Stimulated activated CD4-positive, alpha-beta T cell treated with anti-CD3 and anti-CD28 coated beads, TNF-alpha, amount 100 ng/mL, for 1 hour (primary cell): ENCODE measurements at places on chromosomes 6 and 20.

DNA sequence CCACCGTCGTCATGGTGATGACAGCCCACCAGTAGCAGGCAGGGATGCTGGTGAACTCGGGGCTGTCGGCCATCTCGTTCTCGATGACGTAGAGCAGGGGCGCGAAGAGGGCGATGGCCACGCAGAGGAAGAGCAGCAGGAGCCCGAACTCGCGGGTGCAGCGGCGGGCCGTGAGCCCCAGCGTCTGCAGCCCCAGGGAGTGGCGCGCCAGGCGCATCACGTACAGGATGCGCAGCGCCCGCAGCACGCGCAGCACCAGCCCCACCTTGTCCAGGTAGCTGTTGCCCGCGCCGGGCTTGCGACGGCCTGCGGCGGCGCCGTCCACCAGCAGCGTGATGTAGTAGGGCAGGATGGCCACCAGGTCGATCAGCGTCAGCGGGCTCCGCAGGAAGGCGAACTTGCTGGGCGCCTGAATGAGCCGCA lies 18.6 kb downstream of the KCNG1 start:
- no peak for DNase-seq

GRCh38 chr6:36276581-36277536 lies 7.0 kb downstream of the PNPLA1 start:
- DNase-seq, result no peak

DNA sequence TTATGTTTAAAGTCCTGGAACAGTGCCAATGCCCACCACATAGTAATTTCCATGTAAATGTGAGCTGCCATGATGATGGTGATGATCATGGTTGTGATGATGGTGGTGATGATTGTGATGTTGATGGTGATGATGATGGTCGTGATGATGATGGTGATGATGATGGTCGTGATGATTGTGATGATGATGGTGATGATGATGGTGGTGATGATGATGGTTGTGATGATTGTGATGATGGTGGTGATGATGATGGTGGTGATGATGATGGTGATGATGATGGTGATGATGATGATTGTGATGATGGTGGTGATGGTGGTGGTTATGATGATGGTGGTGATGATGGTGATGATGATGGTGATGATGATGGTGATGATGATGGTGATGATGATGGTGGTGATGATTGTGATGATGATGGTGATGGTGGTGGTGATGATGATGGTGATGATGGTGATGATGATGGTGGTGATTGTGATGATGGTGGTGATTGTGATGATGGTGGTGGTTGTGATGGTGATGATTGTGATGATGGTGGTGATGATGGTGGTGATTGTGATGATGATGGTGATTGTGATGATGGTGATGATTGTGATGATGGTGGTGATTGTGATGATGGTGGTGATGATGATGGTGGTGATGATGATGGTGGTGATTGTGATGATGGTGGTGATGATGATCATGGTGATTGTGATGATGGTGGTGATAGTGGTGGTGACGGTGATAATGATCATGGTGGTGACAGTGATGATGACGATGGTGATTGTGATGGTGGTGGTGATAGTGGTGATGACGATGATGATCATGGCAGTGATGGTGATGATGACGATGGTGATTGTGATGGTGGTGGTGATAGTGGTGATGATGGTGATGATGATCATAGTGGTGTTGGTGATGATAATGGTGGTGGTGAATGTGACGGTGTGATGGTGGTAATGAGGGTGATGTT lies 82.3 kb downstream of the PHACTR3 start:
- DNase-seq, result no peak

DNA sequence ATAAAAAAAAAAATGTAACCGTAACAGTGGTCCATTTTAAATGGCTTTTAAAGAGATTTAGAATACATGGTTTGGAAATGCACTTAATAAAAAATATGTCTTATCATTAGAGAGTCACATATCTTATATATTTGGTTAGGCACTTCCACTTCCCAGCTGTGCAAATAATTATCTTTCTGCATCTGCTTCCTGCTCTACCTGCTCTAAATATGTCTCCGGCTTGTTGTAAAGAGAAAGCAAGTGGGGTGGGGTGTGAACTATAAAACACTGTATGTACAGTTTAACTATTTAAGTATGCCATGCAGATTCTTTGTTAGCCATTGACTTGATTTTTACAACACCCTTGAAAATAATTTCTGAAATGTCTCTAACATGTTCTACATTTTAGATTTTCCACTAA lies 106.3 kb downstream of the NKAIN2 start:
- DNase-seq, result no peak

GRCh38 chr20:15542655-15543054 lies 1030.6 kb downstream of the KIF16B start:
- no peak for DNase-seq

DNA sequence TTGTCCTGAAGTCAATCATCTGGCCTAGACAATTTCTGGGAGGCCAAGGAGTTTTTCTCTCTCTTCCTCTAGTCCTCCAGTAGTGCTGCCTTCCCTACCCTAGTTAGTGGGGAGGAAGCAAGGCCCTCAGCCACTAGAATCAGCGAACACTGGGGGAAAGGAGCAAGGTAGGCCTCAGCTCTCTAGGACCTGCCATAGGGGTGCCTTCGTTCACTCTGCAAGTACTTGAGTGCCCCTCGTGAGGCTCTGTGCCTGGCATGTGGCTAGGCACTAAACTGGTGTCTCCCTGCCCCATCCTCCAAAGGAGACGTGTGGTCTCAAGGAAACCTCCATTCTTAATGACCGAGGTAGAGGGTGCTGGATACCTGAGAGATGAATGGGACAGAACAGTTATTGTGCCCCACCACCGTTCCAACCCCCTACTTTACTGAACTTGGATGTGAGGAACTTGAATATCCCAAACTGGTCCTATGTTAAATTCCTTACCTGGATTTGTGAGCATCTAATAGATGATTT lies 1.1 kb downstream of the DEF6 start:
- no peak for DNase-seq

GRCh38 chr20:54716790-54717189 lies 241.4 kb downstream of the DOK5 start:
- no peak for DNase-seq

- DNase-seq, result no peak
These were observed 156.1 kb downstream of the COL21A1 start for GRCh38 chr6:56091159-56091869.

DNA sequence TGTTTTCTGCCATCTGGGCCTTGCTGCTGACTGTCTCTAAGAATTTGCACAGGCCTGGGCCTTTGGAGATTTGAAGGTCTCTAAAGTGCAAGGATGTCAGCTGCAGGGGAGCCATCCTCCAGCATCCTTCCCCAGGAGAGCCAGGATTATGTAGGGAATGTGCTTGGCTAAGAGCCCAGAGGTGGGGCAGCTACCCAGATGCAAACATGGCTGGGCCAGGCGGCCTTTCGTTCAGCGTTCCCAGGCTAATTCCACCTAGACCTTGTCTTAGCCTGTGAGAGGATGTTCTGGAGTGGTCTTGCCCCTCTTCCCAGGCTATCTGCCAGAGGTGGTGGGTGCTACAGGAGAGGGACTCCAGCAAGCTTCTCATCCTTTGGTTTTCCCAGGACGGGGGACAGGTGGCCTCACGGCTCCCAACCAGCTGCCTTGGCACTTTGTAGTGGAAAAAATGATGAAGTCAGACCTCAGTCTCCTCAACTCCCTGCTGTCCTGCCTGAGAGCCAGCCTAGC lies 7.7 kb upstream of the PTGIS start:
- no peak for DNase-seq

GRCh38 chr6:155067956-155068615 lies 73.0 kb downstream of the TIAM2 start:
- no peak for DNase-seq

- no peak for DNase-seq
These were observed 32.1 kb downstream of the TP53INP2 start for GRCh38 chr20:34736106-34736735.

DNA sequence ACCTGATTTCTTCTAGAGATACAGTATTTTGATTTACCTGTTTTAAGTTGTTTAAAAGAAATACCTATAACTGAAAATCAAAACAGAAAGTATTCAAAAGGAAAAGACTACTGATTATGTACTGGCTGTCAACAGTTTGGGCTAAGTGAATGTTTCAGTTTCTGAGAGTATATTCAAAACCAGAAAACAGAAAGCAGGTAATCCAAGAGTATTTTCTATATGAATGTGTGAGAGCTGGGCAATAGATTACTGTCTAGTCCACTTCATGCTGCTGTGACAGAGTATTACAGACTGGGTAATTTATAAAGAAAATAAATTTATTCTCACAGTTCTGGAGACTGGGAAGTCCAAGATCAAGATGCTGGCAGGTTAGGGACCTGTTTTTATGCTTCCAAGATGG lies 261.0 kb downstream of the ARHGAP18 start:
- no peak for DNase-seq

DNA sequence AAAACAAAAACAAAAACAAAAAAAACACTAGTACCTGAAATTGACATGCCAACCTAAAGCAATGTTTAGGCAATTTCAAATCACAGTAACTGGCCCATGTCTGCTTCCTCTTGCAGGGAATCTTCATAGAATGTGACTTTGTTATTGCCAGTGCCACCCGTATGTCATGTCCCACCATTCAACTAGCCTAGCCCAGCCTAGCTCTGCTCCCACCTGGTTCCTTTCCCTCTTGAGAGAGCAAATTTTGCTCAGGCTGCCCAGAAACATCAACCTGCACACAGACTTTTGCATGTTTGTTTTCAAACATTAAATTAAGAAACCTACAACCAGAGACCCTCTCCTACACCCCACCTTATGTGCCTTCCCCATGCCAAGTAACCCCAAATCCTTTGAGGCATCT lies 124.8 kb upstream of the SLC2A12 start:
- no peak for DNase-seq

DNA sequence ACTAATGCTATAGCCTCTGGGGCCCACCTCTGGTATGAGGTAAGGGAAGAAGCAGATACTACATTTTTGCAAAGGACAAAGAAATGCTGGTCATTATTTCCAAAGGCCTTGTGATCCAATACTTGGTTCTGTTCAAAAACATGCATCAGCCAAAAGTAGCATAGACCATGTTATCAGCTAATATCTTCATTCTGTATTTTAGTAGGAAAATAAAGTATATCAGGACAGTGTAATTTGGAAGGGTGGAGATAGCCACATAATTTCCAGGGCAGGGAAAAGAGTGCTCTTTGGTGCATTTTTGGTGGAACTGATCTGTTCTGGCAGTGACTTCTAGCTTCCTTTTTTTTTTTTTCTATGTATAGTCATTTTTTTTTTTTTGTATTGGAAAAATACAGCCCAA lies 258.0 kb upstream of the SOX4 start:
- DNase-seq, result no peak

DNA sequence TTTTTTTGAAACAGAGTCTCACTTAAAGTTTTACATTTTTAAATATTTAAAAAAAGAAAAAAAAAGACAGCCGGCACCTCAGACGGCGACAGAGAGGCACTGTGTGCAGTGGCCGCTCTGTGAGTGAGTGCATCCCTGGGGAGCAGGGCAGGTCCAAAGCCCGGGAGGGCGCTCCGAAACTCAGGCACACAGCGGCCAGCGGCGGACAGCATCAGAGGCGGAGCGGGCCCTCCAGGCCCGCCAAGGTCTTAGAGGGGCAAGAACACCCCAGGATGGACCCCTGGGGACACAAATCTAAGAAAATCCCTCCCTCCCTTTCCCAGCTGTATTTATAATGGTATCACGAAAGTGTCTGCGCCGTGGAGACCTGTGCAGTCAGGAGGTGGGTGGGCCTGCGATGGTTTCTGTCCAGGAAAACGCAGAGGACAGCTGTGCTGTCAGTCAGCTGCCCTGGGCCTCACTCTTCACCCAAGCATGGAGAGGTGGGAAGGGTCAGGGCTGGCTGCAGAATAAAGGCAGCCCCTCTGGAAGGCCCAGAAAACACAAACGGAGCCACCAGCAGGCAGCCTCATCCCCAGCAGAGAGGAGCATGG lies 43.8 kb downstream of the TAF4 start:
- DNase-seq, result no peak

DNA sequence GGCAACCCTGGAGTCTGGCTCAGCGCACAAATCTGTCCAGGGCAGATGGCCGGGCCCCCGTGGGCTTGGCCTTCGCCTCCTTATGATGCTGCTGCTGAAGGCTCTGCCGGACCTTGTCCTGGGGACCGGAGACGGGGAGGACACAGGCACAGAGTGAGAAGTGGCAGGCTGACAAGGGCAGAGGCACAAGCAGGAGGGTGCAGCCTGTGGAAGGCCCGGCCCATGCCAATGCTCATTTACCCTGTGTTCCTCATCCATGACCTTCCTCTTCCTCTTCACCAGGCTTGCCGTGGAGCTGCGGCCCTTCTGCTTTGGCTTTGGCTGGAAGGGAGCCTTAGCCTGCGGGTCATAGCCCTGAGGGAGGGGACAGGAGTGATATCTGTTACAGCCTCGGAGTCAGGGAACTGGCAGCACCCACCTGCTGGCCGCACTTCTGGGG lies 2.4 kb downstream of the B3GALT4 start:
- DNase-seq, result no peak

DNA sequence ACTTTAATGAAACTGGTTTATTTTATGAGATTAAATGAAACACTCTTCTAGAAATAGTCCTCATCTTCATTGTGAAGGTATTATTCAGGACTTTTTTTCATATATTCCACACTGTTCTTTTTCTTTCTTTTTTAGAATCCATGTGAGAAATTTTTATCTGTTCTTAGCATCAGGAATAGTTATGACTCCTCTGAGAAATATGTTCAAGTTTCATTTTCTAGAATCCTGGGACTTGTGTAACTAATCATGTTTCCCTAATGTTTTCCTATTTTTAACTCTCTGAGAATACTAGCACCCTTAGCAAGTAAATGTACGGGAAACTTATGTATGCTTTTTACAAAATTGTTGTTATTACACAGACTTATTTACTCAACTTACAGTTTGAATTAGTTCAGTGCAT lies 407.8 kb downstream of the CBLN4 start:
- DNase-seq, result no peak

DNA sequence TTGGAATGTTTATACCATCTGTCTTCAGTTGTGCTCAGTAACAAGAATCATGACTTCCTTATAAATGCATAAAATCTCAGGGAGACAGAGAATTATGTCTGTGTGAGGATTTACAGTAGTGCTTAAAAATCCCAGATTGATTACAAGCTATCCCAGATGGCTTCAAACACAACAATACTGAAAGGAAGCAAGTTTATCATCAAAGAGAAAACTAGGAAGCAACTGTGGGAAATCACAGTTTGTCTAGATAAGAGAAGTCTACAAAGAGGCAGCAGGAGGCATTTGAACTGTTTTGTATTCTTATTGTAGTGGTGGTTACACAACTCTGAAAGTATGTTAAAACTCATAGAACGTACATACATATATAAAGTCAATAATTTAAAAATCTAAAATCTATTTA lies 104.4 kb upstream of the SALL4 start:
- DNase-seq, result no peak

DNA sequence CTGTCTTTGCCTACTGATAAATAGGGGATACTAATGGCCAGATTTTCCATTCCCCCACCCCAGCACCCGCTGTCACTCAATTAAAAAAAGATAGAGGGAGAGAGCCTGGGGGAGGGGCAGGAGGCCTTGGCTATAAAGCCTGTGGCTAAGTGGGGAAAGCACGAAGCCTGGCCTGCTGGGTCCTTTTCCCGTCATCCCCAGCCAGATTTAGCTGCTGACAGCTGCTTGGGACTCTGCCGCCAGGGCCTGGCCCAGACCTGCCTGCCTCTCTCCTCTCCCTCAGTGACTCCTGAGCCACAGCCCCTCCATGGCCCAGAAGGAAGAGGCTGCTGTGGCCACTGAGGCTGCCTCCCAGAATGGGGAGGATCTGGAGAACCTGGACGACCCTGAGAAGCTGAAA lies at the start of gene APOBEC2:
Gene APOBEC2, plus strand, starts transcription at position 162 of the 400 bp plus-strand sequence. Its CDS starts 146 bp downstream, at position 308.
- no peak for DNase-seq
